ENCODE measurements at places on chromosomes 6 and 20.

DNA sequence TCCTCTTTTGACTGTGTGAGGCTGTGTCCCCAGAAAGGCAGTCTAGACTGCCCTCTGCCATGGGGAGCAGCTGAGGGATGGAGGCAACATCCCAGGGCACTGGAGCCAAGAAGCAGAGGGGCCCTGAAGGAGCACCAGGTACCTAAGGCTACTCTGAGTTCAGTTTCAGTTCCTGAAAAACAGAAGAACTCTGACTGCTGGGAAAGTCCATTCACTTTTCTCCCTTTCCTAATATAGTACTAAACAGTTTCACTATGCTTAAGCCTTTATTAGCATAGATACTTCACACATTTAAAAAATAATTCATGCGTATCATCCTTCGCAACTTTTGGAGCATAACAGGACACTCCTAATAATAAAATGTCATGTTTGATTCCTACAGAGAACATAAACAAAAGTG lies 130.0 kb downstream of the FOXC1 start:
- no peak for DNase-seq

DNA sequence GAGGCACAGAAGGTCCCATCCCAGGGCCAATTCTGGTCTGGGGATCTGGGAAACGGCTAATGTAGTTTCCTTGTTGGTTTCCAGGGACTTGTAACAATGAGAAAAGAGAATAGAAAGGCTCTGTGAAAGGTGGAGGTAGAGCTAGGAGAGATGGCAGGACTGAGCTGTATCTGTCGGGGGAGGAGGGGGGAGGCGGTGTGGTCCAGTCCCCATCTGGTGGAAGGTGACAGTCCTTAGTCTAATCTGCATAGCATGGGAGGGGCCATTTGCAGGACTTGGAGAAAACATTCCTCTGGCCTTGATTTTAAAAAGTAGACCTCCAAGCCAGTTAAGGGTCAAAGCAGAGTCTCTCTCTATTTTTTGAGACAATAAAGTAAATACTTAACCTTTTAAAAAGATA lies 137.1 kb downstream of the DNAH8 start:
- no peak for DNase-seq

DNA sequence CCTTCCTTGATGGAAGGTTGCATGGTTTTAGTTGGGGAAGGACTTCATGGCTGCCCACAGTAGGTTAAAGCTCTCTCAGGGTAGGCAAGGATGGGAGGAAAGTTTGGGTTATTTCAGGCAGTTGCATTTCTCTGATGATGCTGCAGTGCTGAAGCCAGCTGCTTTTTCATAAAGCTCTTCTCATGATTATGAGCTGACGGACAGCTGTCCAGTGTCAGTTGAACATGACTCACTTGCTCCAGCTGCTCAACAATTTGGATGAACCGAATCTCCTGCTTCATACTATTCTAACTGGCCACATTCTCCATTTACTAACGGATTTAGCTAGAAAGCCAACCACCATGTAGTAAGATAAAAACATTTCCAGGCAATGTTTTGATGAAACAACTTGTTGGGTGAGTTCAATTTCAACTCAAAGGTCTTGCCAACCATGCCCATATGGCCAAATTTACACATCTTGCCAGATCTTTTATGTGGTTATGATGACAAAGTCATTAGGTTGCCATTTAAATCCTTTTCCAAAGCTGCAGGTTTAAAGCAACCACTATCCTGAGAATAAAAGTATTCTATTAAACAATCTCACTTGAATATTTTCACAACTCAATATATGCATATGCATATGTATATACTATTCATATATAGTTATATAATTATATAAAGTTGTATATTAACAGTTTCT lies 125.9 kb downstream of the HS3ST5 start:
- no peak for DNase-seq

- DNase-seq, result no peak
These were observed 17.4 kb downstream of the RCAN2 start for GRCh38 chr6:46473881-46474280.

GRCh38 chr6:19327661-19328060 lies 509.5 kb upstream of the ID4 start:
- peak; percentile 53 for DNase-seq

- DNase-seq, result no peak
These were observed 11.3 kb upstream of the PTGIS start for GRCh38 chr20:49579195-49579594.

DNA sequence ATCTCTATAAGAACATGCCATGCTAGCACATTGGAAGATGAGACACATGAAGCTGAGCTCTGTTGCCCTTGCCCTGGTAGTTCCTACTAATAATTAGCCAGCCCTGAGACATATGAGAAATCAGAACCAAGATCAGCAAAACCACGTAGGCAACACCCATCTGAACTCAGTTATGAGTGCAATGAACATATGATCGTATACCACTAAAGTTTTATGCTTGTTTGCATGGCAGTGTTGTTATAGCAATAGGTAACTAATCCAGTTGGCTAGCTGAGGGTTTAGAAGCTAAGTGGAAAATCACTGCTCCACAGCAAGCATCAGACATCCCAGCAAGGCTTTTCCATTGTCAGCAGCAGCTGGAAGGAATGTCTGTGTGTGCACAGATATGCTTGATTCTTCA lies 180.7 kb downstream of the BTBD3 start:
- no peak for DNase-seq

- DNase-seq, result no peak
These were observed at the start of gene TNFRSF6B for GRCh38 chr20:63696628-63697356. Gene TNFRSF6B, plus strand, starts transcription at chr20:63696652. Its CDS starts 116 bp downstream, at chr20:63696768.
